Activated T-cell treated with anti-CD3 and anti-CD28 coated beads, Interleukin-2, amount 50 U/mL, for 24 hours (primary cell): ENCODE measurements at places on chromosomes 3 and 15.

DNA sequence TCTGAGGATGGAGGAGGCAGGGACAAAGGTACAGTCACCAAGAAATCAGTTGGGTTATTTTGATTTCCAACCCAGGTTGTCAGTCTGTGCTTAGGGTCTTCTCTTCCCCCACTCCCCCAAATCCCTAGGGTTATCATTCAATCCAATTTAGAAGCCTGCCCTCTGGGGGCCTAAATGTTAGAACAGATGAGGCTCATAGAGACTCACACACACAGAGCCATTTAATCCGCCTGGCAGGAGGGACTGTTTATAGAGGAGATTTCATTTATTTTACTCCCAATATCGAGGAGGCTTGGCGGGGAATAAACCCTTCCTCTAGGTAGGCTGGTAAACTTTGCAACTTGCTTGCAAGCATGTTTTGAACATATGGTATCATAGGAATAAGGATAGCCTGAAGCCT is 52.8 kb downstream of the RHCG start:
- no peaks in the 10 kb centered on the region for H3K36me3 ChIP-seq
- no peaks in the 10 kb centered on the region for H3K4me1 ChIP-seq
- H3K27me3 ChIP-seq: peaks cover 43% of the 10 kb centered on the region
- H3K4me3 ChIP-seq: no peak overlapping the region
- DNase-seq: no peak

DNA sequence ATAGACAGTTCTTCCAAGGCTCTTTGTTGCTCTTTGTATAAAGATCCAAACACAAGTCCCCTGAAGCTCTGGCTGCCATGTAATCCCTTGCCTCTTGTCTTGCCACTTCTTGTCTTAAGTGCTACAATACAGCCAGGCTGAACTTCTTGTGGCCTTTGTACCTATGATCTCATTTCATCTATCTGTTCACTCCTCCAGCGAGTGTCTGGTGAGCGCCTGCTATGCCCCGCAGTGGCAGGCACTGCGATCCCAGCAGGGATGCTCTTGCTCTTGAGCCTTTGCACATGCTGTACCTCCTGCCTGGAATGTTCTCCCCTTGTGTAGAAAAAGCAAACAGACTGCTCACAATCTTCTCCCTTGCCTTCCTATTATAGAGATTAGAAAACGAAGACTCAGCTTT is 81.9 kb upstream of the ADPGK start:
- no peaks in the 10 kb centered on the region for H3K4me1 ChIP-seq
- H3K27me3 ChIP-seq: peaks cover 14% of the 10 kb centered on the region
- H3K4me3 ChIP-seq: no peak overlapping the region
- H3K36me3 ChIP-seq: no peaks in the 10 kb centered on the region
- DNase-seq: no peak

DNA sequence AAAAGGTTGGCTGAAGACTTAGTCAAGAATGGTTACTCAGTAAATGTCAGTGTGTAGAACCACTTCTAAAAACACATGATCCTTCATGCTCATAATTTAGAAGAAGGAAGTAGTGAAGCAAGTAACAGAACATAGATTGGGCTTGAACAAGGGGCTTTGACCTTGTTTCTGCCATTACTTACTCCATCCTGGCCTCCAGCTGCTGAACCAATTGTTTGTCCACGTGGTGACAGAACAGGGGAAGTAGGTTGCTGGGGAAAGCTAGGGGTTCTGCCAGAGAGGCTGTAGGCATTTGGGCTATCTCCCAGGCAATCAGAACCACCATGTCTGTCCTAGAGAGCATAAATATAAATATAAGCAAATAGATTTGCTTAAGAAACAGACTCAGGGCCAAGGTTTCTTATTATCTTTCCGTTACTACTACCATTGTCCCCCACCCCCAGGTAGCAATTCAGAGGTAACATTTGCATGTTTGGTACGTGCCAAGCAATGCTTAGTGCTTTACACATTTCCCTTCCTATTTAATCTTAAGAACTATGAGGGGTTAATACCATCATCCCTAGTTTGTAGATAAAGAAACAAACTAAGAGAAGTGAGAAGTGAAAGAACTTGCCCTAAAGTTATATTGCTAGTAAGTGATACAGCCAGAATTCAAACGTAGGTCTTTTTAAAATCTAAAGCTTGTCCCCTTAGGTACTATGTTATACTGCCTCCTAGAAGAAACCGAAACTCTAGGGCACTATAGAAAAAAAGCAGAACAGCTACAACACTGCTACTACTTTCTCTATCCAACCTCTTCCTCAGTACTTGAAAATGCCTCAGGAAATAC is 3.0 kb upstream of the SPG11 start:
- H3K27ac ChIP-seq: peak overlapping the region; percentile 96
- H3K4me1 ChIP-seq: peaks cover 78% of the 10 kb centered on the region
- H3K36me3 ChIP-seq: peaks cover 7% of the 10 kb centered on the region
- peak overlapping the region; percentile 68 for H3K4me3 ChIP-seq

DNA sequence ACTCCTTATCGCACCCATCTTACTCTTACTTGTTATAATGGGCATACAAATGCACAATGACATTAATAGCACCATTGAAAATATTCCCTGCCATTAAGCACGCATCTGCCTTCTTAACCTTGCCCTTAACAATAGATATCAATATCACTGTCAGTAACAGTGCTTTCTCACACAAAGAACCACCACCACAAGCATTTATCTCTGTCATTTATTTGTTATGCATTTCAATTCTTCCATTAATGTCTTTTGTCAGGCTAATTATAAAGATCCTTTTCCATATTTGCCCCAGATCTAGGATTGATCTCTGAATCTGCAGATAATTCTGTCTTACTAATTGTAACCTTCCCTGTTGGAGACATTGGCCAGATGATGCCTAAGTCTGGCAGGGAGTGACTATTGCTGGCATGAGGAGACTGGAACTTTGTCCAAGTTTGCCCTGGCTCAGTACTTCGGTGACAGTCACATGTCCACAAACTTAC is 419.6 kb upstream of the TGFBR2 start:
- no peaks in the 10 kb centered on the region for H3K36me3 ChIP-seq
- H3K27me3 ChIP-seq: no peaks in the 10 kb centered on the region
- no peak overlapping the region for H3K4me3 ChIP-seq
- no peaks in the 10 kb centered on the region for H3K4me1 ChIP-seq
- no peak for DNase-seq
- no peak overlapping the region for H3K27ac ChIP-seq

DNA sequence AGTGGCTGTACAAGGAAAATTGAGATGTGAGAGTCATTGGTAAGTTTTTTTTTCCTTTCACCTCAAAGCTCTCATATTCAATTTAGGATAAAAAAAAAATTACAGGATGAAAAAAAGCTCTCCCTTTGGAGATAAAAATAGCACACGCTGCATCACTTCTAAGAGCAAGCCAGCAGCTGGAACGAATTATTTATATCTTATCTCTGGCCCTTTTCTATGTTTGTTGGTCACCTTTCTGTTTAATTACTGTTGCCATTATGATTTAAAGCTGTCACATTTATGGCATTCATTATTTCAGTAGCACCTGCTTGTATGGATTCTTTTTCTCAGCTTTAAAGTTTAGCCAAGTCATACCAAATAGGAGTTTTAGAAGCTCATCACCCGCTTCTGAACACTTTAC is 171.6 kb upstream of the PDZRN3 start:
- no peak overlapping the region for H3K4me3 ChIP-seq
- DNase-seq: no peak
- H3K4me1 ChIP-seq: no peaks in the 10 kb centered on the region
- H3K36me3 ChIP-seq: no peaks in the 10 kb centered on the region
- no peak overlapping the region for H3K27ac ChIP-seq
- no peaks in the 10 kb centered on the region for H3K27me3 ChIP-seq

DNA sequence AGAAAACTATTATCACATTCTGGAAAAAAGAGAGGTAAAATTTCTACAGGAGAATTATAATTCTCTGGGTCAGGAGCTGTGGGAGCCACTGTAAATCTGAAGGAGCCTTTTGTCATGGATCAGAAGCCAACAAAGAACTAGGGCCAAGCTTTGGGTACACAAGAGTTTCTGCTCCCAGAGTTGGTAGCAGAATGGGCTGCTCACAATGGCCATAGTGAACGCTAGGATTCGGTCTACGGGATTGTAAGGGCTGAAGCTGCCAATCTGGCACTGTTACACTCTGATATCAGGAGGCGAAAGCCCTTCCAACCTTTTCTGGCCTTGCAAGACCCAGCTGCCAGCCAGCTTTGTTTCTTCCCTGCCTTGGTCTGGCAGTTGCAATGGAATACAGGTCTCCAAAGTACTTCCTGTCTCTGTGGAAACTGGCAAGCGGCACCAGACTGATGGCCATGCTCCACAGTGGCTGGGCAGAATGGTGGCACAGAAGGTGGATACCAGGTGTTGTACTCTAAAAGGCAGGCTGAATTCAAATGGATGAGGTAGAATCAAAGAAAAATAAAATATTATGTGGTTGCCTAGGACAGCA is 831.7 kb downstream of the CADM2 start:
- H3K27ac ChIP-seq: no peak overlapping the region
- no peaks in the 10 kb centered on the region for H3K36me3 ChIP-seq
- H3K27me3 ChIP-seq: no peaks in the 10 kb centered on the region
- H3K4me1 ChIP-seq: no peaks in the 10 kb centered on the region
- no peak overlapping the region for H3K4me3 ChIP-seq

GRCh38 chr3:114104414-114104813 is 47.9 kb downstream of the QTRT2 start:
- H3K27ac ChIP-seq: no peak overlapping the region
- DNase-seq: no peak
- H3K36me3 ChIP-seq: no peaks in the 10 kb centered on the region
- H3K27me3 ChIP-seq: peaks cover 3% of the 10 kb centered on the region
- H3K4me3 ChIP-seq: no peak overlapping the region

DNA sequence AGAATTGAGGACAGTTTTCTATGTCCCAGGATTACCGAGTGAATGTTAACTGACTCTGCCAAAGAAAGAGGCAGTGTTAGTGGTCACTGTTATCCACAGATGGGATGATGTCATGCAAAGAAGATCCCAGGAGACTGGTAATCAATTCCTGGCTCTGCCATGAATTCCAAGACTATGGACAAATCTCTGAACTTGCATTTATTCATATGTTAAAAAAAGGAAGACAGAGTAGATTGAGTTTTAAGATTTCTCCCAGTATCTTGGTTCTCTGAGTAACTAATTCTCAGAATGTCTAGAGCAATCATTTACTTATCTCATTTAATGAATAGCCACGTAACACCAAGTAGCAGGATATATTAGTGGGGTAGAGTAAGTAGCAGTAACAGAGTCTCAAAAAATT is 11.5 kb upstream of the MAP3K13 start:
- H3K27ac ChIP-seq: no peak overlapping the region
- H3K36me3 ChIP-seq: no peaks in the 10 kb centered on the region
- DNase-seq: no peak
- peaks cover 26% of the 10 kb centered on the region for H3K27me3 ChIP-seq
- H3K4me3 ChIP-seq: no peak overlapping the region
- no peaks in the 10 kb centered on the region for H3K4me1 ChIP-seq

DNA sequence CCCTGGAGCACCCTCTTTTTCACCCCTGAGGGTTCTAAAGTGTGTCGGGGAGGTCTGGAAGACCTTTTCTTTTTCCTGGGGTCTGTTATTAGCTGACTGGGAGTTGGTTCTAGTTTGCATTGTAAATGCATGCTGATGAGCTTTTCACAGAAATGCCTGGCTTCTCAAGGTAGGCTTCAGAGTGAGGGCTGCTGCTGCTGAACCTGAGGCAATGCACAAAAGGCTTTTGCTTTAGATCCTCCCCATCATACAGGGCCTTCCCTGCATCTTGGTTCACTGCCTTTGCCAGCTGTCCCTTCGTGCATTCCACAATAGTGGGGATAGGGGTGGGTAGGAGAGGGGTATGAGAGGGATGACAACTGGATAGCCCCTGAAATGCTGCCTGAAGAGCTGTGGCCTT is 46.6 kb downstream of the FAH start:
- no peak for DNase-seq
- H3K36me3 ChIP-seq: no peaks in the 10 kb centered on the region
- H3K4me1 ChIP-seq: no peaks in the 10 kb centered on the region
- H3K27me3 ChIP-seq: peaks cover 9% of the 10 kb centered on the region
- no peak overlapping the region for H3K27ac ChIP-seq

DNA sequence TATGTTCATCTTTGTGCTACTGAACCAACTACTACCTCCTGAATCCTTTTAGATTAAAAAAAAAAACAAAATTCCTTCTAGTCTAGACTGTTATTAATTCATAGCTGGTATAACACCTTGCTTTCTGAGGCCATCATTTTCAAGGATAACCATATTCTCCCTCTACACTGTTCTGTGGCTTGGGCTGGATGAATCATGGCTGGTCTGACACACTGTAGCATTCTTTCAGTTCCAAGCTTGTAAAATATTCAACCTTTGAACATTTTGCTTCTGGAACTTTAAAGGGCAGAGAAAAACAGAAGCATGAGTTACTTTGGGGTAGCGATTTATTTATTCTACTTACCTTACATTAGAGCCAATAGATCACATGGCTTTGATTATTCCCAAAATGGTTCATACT is 7.6 kb downstream of the HSPBAP1 start:
- no peak overlapping the region for H3K27ac ChIP-seq
- H3K4me1 ChIP-seq: peaks cover 29% of the 10 kb centered on the region
- no peak overlapping the region for H3K4me3 ChIP-seq
- H3K36me3 ChIP-seq: peaks cover 18% of the 10 kb centered on the region
- H3K27me3 ChIP-seq: no peaks in the 10 kb centered on the region

DNA sequence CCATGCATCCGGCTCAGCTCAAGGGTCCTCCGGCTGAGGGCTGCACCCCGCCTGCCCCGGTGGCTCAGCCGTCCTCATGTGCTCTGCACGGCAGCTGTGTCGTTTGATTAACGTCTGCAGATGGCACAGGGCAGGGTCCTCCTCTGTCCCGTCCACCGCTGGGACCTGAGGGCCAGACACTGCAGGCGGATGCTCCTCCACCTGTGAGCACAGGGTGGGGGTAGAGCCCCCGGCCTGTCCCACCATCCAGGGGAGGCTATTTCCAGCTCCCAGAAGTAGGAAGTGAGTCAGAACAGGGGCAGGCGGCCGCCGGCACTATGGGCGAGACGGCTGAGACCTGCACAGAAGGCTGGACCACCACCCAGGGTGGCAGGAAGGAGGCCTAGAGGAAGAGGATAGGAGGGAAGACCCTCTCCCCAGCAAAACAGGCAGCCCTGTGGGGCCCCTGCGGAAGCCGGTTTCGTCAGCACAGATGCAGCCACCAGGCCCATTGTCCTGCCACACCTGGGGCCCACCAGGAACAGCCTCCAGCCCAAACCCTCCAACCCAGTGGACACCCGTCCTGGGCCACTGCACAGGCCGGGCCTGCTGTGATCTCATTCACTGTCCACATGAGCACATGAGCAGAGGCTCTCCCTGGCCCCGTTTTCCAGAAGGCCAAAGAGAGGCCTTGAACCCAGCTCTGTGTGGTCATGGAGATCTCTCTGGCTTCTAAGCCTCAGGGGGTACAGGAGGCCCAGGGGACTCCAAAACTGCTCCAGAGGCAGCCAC is 12.6 kb upstream of the PLXND1 start:
- H3K4me3 ChIP-seq: no peak overlapping the region
- H3K4me1 ChIP-seq: peaks cover 5% of the 10 kb centered on the region
- H3K27me3 ChIP-seq: peaks cover 4% of the 10 kb centered on the region
- DNase-seq: no peak
